ENCODE measurements at places on chromosomes 12 and 14.

- DNase-seq, result no peak
Measured at GRCh38 chr12:40436564-40436963, 211.8 kb downstream of the LRRK2 start.

DNA sequence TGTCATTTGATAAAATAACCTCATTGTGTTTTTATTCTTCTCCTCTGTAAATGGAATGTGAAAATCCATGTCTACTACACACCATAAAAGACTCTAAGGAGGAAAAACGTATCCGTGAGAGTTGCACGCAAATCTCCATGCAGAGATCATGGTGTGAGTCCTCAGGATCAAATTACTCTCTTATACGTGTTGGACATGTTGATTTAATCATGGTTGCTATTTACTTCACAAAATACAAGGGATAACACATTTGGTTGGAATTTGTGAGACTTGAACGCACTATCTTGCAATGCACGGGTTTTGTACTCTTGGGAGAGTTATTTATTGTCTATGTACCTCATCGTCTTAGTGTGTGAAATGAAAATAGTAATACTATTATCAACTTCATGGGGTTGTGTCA, 128.0 kb upstream of the RASSF8 start:
- DNase-seq, result no peak

DNA sequence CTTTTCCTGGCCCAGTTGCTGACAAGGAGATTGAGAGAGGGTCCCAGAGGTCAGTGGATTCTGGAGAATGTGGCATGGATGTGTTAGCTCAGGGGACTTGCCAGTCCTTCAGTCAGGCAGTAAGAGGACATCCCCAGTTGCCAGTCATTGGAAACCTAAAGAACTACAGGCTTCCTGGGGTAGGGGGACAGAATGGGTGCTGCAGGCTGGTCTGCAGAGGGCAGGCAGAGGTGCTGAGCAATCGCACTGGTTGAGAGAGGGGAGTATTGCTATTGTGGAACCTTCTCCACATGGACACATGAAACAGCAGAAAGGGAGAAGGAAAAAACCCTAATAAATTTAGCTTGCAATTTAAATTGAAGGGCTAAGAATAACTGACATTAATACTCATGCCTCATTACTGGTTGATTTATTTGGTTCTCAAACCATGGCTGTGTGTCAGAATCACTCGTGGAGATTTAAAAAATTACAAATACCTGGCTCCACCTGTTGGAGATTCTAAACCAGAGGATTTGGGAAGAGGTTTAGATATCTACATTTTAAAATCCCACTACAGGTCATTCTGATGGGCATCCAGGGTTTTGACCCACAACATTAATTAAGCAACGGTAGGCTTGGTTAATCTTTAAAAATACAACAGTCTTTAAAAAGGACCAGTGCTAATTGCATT, 71.2 kb upstream of the SLC38A2 start:
- no peak for DNase-seq

DNA sequence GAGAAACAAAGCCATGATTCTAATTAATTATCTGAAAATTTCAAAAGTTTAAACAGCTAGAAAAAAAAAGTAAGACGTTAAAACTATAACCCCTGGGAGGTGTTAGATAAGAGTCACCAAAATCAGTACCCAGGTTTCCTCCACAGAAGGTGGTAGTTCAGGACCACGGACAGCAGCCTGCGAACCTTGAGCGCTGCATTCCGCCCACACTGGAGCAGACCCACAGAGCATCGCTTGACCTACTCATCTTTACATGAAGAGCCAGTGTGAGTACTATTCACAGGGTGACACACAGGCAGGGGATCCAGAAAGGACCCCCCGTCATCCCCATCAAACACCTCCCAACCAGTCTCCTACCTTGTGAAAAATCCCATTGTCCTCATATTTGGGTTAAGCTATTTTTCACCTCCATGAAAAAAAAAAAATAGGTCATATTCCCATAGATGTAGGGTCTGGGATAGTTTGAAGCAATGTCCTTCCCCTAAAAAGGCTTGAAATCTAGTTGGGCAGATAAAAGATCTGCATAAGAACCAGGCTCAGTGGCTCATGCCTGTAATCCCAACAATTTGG, 8.8 kb upstream of the CHGA start:
- DNase-seq, result no peak

GRCh38 chr12:88469154-88469553, 111.1 kb downstream of the KITLG start:
- no peak for DNase-seq

DNA sequence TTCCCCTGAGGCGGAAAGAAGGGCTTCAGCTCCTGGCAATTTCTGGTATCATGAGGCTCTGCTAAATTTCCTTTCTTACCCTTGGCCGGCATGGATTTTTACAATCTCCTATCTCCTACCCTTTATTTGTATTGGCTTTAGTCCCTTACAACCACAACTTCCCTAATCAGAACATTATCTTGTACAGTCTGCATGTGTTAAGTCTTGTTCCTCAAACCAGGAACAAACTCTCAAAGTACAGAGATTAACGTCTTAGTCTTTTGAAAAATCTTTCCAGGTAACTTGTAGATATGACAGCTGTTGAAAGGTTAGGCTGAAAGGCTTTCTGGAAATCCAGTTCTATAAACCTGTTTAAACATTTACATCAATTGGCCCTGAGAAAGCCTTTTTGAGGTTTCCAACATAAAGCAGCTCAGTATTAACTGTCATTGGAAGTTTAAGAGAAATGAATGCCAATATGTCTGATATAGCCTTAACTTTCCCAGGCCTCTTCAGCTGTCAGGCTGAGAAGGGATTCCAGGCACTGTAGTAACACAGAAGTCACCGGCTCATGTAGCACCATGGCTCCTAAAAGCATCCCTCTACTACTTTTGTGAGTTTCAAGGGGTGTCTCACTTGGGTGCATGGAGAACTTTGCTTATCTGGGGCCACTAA, 360.5 kb downstream of the FUT8 start:
- DNase-seq, result no peak

DNA sequence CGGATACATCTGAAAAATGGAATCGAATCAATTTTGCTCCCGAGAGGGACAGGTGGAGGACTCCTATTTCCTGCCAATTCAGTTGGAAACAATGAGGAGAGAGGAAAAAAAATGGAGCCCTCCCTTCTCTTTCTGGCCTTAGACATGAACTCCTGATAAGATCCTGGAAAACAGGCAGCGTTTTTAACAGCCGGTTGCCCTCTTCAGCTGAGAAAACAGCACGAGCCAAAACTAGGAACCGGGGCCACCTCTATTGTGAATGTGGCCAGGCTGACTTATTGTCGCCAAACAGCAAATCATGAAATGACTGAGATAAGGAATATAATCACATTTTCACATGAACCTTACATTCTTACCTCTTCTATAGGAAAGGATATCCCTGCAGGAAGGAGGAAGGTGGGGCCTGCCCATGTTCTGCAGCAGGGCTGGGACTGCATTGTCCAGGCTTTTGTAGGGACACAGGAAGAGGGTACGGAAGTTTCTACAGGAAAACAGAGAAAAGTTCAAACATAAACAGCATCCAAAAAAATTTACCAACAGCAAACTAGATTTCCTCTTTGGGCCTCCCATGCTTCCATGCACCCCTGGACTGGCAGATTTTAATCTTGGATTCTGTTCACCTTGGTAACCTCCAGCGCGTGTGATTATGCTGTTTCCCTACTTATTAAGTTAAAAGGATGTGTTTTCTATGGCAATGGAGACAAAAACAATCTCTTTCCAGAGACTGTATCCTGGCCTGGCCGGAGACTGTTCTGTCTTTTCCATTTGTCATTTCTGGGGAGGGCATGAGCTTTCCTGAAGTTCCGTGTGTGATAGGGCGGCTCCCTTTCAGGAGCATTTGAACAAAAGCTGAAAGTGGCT, 29.0 kb upstream of the ELK3 start:
- DNase-seq, result no peak

DNA sequence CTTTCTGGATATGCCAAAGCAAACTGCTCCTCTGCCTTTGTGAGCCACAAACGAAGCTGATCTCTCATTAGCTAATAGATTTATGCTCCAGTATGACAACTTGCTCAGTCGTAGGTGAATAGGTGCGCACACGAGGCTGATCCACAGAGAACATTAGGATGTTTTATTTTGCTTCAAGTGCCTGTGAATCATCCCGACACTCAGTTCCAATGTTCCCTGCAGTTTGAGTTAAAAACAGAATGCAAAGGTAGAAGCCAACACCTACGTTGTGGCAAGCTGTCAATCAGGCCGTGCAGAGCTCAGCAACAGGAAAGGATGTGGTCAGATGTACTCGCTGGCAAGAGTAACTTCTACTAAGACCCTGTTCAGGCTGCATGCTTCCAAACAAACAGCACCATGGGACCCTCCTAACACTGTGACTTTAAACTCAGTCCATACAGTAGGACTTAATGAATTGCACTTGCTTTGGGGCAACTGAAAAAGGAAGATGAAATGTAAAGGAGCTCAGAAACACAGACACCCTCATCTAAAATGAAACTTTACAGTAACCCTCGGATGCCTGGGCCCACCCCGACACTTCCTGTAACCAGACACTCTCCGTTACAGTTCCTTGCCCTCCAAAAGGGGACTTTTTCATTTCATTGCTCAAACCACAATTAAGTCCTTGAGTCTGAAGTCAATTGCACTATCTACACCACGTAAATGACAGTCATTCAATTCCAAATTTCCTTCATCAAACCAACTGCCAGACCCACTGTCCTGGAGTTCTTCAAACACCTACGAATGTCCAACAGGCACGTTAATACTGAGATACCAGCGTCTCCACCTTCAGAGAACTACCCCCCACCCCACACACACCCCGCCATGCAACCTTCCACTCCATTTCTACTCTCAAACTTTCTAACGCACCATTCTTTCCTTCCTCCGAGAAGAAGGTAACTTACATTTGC, 1.6 kb downstream of the CCDC88C start:
- no peak for DNase-seq

GRCh38 chr12:131808744-131809371, 19.3 kb upstream of the MMP17 start:
- no peak for DNase-seq

- DNase-seq, result no peak
Measured at GRCh38 chr14:32565256-32565655, 236.2 kb downstream of the AKAP6 start.

DNA sequence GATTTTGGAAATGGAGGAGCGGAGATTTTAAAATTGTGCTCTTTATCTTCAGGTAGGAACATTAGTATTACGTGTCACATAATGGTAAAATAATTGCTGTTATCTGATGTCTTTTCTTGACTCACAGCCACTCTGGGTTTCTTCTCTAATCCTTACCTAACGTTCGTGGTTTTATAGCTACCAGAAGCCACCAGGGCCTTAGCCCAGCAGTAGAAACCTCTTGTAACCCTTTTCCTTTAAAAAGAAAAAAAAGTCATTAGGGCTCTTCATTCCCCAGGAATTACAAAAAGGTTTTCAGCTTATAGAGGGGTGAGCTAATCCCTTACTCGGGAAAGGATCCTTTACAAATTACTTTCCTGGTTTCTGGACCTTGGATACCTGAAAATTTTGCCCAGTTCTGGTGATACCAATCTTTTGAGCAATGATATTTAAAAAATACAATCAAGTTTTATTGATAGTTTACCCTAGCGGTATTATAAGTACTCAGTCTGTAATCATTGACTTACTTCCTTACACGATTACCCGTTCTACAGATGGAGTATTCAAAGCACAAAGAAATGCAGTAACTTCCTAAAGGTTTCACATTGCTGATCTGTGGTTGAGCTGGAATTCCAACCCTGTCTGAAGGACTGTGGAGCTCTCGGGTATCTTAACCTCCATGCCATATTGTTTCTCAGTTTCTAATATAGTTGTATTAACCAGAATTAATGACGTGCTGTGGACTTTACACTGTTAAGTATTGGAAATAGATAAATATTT, 1.6 kb downstream of the GABARAPL1 start:
- no peak for DNase-seq

DNA sequence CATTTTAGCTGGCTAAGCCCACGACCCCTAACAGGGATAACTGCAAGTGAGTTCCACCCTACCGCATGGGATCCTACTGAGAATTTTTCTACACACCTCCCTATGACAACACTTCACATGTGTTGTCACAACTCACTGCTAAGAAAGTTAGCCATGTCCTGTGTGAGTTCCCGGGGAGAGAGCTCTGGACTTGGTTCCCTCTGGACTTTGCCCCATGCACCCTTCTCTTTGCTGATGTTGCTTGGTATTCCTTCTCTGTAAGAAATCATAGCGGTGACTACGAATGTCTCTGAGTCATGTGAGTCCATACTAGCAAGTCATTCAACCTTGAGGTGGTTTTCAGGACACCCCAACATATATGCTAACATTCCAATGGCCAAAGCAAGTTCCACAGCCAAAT, 9.5 kb upstream of the CDKN3 start:
- DNase-seq, result no peak

GRCh38 chr14:46233786-46234185, 417.8 kb downstream of the RPL10L start:
- no peak for DNase-seq

- no peak for DNase-seq
Measured at GRCh38 chr12:52149182-52149641, 42.6 kb downstream of the KRT80 start.

- DNase-seq, result no peak
Measured at GRCh38 chr14:52061390-52061789, 7.5 kb downstream of the NID2 start.

- no peak for DNase-seq
Measured at GRCh38 chr12:94596596-94596995, 53.8 kb downstream of the TMCC3 start.

- DNase-seq, result no peak
Measured at GRCh38 chr12:109201496-109201885, 85.1 kb downstream of the ACACB start.

DNA sequence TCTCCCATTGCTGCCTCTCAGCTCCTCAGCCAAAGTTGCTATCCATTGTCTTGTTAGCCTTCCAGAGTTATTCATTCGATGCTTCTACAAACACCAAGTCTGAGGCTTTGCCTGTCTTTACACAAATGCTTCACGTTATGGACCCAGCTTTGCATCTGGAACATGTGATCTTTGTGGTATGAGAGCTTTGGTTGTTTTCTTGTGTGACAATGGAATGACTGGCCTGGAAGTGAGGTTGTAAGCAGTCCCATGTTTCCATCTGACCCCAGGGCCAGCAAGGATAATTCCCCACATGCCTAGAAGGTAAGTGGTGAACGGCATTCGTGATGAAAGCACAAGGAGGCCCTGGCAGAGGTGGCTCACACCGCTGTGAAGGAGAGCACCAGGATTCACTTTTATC, 866.7 kb upstream of the TMEM132C start:
- DNase-seq, result no peak

DNA sequence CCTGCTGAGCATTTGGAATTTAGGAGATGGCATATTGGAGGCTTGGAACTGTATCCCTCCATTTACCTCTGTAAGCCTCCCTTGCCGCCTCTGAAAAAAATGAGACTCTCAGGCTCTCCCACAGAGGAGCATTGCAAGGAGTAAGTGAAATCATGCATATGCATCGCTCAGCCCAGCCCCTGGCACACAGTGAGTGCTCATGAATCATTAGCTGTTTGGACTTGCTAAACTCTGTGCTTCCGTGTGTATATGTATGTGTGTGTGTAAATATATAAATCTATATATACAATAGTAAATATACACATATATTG, 17.1 kb upstream of the TBX3 start:
- DNase-seq, result no peak

- DNase-seq, result no peak
Measured at GRCh38 chr12:68327896-68328295, 4.3 kb downstream of the MDM1 start.
